ENCODE measurements at places on chromosomes 6 and 20.

- DNase-seq = no peak
Observed at GRCh38 chr20:13174402-13174801, 46.7 kb upstream of the ISM1 start.

DNA sequence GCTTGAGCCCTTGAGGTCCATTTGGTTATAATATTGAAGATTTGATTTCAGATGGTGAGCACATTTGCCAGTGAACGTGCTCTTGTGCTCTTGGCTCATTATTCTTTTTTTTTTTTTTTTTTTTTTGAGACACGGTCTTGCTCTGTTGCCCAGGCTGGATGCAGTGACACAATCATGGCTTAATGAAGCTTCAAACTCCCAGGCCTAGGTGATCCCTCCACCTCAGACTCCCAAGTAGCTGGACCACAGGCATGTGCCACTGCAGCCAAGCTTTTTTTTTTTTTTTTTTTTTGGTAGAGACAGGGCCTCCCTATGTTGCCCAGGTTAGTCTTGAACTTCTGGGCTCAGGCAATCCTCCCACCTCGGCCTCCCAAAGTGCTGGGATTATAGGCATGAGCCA lies 176.2 kb downstream of the KLHL32 start:
- DNase-seq = no peak

DNA sequence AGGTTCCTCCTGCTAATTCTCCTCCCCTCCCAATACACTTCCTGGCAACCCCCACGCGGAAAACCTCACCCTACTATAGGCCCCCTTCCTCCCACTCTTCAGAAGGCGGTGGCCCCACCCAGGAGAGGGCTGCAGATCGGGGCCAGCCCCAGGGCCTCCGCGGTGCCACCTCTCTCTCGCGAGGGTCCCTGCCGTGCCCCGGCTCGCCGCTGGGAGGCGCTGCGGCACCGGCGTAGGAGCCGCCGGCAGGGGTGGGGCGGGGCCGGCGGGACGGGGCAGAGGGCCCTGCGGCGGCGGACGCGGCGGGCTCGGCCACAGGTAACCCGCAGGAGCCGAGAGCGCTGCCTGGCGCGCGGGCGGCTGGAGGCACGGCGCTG lies at the start of gene ANKRD6:
ANKRD6 (plus strand) TSS at position 278 of the 377 bp plus-strand sequence. CDS start 133,825 bp downstream, outside the sequence.
- DNase-seq = peak; percentile 81

DNA sequence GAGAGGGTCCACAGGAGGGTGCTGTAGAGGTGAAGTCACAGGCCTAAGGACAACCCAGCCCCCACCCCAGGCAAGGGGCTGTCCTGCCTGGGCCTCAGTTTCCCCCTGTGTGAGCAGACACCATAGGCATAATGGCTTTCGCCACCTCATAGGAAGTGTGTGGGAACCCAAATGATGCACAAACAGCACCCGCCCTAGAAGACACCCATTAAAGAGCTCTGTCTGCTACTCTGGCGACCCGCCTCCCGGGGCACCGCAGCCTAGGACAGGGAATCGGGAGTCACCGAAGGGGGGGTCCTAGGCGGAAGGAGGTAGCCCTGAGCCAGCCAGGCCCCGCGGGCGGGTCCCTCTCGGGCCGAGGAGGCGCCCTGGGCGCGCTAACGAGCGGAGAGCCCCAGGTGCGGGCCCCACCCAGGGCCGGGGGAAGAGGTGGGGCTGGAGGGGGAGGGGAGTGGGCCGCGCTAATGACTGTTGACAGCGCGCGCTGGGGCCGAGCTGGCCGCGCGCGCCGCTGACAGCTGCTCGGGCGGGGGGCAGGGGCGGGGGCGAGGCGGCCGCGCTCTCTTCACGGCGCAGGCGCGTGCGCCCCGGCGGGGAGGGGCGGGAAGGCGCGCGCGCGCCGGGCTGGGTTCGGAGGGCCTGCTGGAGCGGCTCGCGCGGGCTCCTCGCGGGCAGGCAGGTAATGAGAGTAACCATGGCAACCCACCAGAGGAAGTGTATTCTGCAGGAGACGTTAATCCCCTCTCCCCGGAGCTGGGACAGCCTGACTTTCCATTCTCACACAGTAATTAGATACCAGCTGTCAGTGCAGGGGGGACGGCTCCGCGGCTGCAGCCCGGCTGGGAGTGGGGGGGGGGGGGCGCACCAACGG lies 48.9 kb downstream of the NOL4L start:
- peak; percentile 53 for DNase-seq

GRCh38 chr6:34243131-34243771 lies 5.6 kb downstream of the SMIM29 start:
- DNase-seq = no peak

DNA sequence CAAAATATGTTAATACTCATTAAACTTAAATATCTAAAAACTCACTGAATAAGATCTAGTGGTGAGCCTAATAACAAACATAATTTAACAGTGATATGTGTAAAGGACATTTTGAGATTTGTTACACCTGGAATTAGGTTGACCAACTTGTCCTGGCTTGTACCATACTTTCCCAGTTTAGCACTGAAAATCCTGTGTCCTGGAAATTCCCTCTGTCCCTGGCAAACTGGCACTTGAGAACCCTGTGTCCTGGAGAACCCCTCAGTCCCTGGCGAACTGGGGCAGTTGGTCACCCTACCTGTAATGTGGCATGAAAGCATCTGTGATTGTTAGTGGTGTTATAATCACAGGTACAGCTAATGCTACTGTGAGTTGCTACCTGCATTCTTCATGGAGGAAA lies 6.9 kb upstream of the PRND start:
- DNase-seq = no peak

GRCh38 chr6:15989397-15989796 lies 139.5 kb upstream of the MYLIP start:
- no peak for DNase-seq

DNA sequence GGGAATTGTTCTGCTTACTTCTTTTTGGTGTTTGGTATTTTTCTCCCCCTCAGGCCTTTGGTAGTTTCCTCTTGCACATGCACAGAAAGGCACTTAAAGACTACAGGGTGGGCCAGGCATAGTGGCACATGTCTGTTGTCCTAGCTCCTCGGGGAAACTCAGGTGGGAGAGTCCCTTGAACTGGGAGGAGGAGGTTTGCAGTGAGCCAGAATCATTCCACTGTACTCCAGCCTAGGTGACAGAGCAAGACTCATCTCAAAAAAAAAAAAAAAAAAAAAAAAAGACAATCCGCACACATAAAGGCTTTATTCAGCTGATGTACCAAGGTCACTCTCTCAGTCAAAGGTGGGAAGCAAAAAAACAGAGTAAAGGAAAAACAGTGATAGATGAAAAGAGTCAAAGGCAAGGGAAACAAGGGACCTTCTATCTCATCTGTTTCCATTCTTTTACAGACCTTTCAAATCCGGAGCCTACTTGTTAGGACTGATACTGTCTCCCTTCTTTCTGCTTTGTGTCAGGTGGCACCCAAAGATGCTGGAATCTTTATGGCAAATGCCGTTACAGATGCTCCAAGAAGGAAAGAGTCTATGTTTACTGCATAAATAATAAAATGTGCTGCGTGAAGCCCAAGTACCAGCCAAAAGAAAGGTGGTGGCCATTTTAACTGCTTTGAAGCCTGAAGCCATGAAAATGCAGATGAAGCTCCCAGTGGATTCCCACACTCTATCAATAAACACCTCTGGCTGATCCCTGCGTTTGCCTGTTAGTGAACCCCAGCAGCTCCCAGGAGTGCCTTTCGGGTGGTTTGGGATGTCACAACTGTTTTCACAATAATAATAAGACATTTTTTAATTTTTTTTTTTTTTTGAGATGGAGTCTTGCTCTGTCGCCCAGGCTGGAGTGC lies 9.3 kb downstream of the DEFB123 start:
- DNase-seq = no peak

DNA sequence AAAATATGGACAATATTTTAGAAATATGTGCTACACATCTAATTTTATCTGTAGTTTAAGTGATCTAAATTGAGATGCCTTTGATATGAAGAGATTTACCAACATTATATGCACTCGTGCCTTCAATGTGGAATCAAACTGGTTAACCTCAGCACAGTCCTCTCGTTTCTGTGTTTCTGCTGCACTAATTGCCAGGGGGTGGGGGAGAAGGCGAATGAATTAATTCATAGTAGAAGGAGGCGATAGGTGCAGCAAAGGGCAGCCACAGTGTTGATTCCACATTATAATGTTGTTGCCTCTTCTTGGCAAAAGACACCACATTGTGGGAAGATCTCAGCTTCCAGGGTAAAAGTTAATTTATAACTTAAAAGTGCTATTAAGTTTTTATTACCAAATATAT lies 161.6 kb downstream of the QKI start:
- DNase-seq = no peak

- DNase-seq = no peak
Observed at GRCh38 chr20:53262365-53262764, 290.2 kb downstream of the TSHZ2 start.

- no peak for DNase-seq
Observed at GRCh38 chr6:129685662-129686031, 24.3 kb downstream of the ARHGAP18 start.

- DNase-seq = no peak
Observed at GRCh38 chr20:29740601-29740950, 1516.9 kb upstream of the DEFB115 start.
